Stimulated activated CD4-positive, alpha-beta T cell treated with anti-CD3 and anti-CD28 coated beads, TNF-alpha, amount 100 ng/mL, for 1 hour (primary cell): ENCODE measurements at places on chromosomes 3 and 15.

- DNase-seq: no peak
These were observed 125.9 kb upstream of the SMAD3 start for GRCh38 chr15:66939451-66940023.

GRCh38 chr3:150278843-150279381 lies 129.2 kb upstream of the TSC22D2 start:
- DNase-seq: no peak

- DNase-seq: no peak
These were observed 289.8 kb upstream of the ROPN1 start for GRCh38 chr3:124281453-124282316.

- DNase-seq: no peak
These were observed 364.1 kb downstream of the CGGBP1 start for GRCh38 chr3:87694678-87695077.

- DNase-seq: no peak
These were observed 517.2 kb downstream of the GBE1 start for GRCh38 chr3:81244231-81244630.

DNA sequence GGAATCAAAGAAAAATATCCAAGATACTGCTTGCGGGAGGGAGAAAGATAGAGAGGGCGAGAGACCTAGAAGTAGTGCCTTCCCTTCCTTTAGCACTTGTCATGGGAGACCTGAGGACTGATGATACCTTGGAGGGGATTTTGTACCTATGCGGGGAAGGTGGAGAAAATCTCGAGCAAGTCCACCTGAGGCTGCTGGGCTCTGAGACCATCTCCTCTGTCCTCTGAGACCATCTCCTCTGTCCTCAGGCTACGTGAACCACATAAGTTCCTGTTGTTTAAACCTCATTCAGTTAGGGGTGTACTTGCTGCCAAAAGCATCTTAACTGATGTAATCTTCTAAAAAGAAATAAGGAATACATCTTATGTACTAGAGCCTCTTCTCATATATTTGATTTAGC lies 164.9 kb downstream of the NR2F2 start:
- no peak for DNase-seq

DNA sequence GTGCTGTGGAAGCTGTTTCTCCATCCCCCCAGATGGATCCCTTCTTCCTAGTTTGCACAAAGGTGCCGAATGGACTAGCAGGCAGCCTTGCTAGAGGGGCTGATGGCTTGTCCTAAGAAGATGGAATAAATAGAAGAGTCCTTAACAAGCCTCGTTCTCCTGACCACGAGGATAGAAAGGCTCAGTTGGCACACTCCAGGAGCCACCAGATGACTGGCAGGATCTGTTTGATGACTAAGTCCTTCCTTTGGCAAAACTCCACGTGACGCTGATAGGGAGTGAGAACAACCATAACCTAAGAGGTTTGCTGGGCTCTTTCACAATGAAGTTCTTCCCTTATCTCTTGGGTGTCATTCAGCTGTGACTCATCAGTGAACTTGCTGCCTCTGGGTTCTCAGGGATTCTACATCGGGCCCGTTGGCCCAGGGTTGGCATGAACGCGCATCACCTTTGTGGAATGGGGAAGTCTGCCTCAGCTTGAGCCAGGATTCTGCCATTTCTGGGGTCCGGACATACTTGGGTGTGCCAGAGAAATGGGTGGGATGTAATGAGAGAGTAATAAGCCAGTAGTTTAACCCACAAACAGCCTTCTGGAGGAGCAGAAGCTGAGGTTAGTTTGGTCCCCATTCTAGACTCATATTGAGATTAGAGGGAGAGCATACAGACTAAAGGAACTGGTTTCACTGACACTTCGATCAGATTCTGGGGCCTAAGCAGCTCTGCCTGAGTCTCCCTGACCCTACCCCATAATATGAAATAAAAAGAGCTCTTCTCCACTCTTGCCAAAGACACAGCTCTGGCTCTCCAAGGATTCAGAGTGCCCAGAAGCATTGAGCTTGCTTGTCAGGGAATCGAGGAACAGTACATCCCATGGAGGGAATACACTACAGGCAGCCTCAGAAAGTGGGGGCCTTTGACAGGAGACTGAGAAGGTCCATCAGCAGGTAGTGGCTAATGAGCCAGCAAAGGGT lies 2.0 kb upstream of the MELTF start:
- DNase-seq: no peak

GRCh38 chr15:44501768-44502366 lies 35.1 kb upstream of the EIF3J start:
- DNase-seq: no peak

DNA sequence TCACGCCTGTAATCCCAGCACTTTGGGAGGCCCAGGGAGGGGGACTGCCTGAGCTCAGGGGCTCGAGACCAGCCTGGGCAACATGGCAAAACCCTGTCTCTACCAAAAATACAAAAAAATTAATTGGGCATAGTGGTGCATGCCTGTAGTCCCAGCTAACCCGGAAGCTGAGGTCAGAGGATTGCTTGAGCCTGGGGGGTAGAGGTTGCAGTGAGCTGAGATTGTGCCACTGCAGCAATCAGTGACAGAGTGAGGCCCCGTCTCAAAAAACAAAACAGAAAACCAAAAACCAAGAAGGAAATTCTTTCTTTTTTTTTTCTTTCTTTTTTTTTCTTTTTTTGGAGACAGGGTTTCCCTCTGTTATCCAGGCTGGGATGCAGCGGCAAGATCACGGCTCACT lies 3.5 kb downstream of the SPATA12 start:
- no peak for DNase-seq
